ENCODE measurements at places on chromosomes 6 and 20.

- DNase-seq: no peak
Observed at GRCh38 chr6:134065706-134066105, 13.3 kb upstream of the SLC2A12 start.

- DNase-seq: no peak
Observed at GRCh38 chr6:88856566-88856965, 106.9 kb downstream of the RNGTT start.

DNA sequence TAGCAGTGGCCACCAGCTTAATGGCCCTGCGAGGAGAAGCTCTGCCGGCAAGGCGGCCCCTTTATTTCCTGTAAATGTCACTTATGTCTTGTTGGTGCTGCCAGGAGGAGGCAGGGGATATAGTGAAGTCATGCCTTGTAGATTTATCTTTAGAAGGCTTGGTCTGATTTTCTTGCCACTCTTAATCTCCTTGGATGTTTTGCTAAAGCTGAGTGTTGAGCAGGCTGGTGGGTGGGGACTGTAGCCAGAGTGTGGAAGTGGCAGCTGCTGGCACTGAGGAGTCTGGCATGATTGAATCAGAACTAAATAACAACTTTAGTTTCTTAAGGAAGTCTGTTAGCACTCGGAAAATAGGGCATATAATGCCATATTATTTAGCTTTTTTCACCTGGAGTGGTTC is 77.9 kb downstream of the PHF20 start:
- no peak for DNase-seq

DNA sequence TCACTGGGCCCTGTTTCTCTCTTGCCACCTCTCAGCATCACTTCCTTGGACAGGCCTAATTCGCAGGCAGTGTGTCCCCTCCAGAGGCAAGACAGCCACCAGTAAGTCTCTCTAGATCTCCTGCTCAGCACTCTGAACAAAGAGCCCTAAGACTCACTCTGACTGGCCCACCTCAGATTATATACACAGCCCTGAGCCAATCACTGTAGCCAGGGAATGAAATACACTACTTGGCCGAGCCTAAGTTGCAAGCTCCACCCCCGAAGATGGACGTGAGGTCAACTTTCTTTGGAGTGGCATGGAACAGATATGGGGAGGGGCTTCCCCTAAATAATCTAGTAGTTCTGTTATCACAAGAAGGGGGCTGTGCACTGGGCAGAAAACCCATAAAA is 4.1 kb downstream of the BPI start:
- DNase-seq: no peak

- no peak for DNase-seq
Observed at GRCh38 chr6:3252369-3252768, 6.4 kb upstream of the PSMG4 start.

GRCh38 chr6:74645108-74645849 is 560.6 kb downstream of the COL12A1 start:
- no peak for DNase-seq

GRCh38 chr6:55212156-55212555 is 37.8 kb downstream of the HCRTR2 start:
- peak; percentile 56 for DNase-seq

GRCh38 chr6:13573669-13574110 is 711 bp upstream of the SIRT5 start:
- DNase-seq: peak; percentile 34

DNA sequence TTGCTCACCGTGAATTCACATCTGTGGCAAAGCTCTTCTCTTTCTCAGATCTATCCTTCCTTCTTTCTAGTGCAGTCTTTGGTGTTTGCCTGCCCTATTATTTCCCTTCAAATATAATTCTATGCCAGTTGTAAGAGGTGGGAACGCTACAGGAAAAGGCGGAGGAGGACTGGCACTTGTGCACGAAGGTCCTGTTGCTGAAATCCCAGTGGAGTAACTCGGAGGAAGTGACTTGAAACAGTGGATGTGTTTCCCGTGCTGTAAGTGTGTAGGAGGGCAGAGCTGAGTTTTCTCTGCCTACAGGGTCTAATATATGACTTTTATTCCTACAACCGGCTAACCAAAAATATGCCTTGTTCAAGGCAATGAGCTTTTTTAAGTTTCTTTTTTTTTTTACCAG is 754.8 kb downstream of the QKI start:
- DNase-seq: no peak

All from astrocyte (in vitro differentiated cells and primary cell).